Suprapubic skin (tissue), 4 donors: ENCODE measurements at places on chromosomes 12 and 14.

GRCh38 chr12:89801284-89801683 lies 92.6 kb upstream of the ATP2B1 start:
- H3K27ac ChIP-seq: no peak overlapping the region
- no peaks in the 10 kb centered on the region for H3K4me1 ChIP-seq
- no peaks in the 10 kb centered on the region for H3K27me3 ChIP-seq
- H3K4me3 ChIP-seq: no peak overlapping the region

GRCh38 chr14:52222901-52223300 lies 44.6 kb upstream of the PTGDR start:
- H3K36me3 ChIP-seq: no peaks in the 10 kb centered on the region
- no peaks in the 10 kb centered on the region for H3K27me3 ChIP-seq
- no peak for DNase-seq
- no peak overlapping the region for H3K4me3 ChIP-seq
- H3K4me1 ChIP-seq: no peaks in the 10 kb centered on the region
- no peak overlapping the region for H3K27ac ChIP-seq

DNA sequence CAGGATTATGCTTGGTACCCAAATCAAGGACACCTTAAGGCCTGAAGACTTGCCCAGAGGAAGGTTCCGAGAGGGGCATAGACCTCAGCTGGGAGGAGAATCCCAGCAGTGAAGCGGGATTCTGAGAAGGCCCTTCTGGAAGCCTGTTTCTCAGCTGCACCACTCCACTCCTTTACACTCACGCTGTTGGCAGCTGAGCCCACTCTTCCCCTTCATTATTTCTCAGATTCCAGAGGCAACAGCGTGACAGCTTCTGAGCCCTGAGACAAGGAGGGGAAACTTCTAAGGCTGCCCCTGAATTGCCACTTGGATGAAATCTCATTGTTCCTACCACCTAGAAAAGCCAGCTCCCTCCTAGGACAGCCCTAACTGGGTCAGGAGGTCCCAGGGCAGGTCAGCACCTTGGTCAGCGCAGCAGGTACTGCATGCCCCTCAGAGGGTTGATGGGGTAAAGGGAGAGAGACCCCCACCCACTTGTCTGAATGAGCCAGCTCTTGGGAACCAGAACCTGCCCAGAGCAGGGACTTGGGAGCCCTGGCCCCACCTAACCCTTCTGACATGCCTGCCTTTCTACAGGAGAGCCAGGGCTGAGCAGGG lies 53.9 kb downstream of the ISCA2 start:
- H3K4me1 ChIP-seq: peaks cover 35% of the 10 kb centered on the region
- no peak overlapping the region for H3K27ac ChIP-seq
- no peak for DNase-seq
- H3K4me3 ChIP-seq: no peak overlapping the region

GRCh38 chr14:95660651-95661515 lies 25.3 kb upstream of the TCL1B start:
- DNase-seq: no peak
- H3K27me3 ChIP-seq: peaks cover 27% of the 10 kb centered on the region
- no peak overlapping the region for H3K4me3 ChIP-seq
- no peak overlapping the region for H3K27ac ChIP-seq
- H3K4me1 ChIP-seq: peaks cover 17% of the 10 kb centered on the region
- no peaks in the 10 kb centered on the region for H3K36me3 ChIP-seq

DNA sequence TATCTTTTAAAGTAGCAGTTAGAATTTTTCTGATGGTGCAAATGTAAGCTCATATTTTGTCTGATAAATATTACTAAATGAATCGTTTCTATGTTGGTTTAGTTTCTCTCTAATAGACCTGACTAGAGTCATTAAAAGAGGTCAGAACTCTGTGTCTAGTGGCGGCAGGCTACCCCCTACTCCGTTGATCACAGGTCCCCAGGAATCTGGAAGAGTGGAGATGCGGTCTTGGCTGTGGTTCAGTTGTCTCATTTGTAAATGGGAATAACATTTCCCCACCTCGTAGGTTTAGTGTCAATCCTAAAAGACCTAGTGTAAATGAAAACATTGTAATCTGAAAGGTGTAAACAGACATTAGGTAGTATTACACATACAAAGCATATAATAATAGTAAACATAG lies 4.7 kb upstream of the FOXJ2 start:
- H3K27ac ChIP-seq: no peak overlapping the region
- DNase-seq: no peak
- H3K36me3 ChIP-seq: no peaks in the 10 kb centered on the region
- peaks cover 19% of the 10 kb centered on the region for H3K4me1 ChIP-seq
- peak overlapping the region; percentile 73 for H3K4me3 ChIP-seq

GRCh38 chr12:13566292-13566691 lies 369.8 kb downstream of the EMP1 start:
- H3K4me1 ChIP-seq: no peaks in the 10 kb centered on the region
- no peak for DNase-seq
- H3K27ac ChIP-seq: no peak overlapping the region
- H3K36me3 ChIP-seq: no peaks in the 10 kb centered on the region
- H3K4me3 ChIP-seq: no peak overlapping the region
- H3K27me3 ChIP-seq: no peaks in the 10 kb centered on the region

- H3K27ac ChIP-seq: peak overlapping the region; percentile 72
- H3K4me3 ChIP-seq: no peak overlapping the region
- H3K4me1 ChIP-seq: peaks cover 79% of the 10 kb centered on the region
- no peak for DNase-seq
Measured at GRCh38 chr14:68937471-68938270, 41.4 kb downstream of the ACTN1 start.

- H3K4me1 ChIP-seq: peaks cover 6% of the 10 kb centered on the region
- no peaks in the 10 kb centered on the region for H3K27me3 ChIP-seq
- DNase-seq: no peak
- no peak overlapping the region for H3K4me3 ChIP-seq
- no peaks in the 10 kb centered on the region for H3K36me3 ChIP-seq
Measured at GRCh38 chr12:58541300-58541690, 379.0 kb downstream of the LRIG3 start.
